ENCODE measurements at places on chromosomes 3 and 15.

GRCh38 chr3:174346571-174346970, 512.6 kb upstream of the NAALADL2 start:
- no peak for DNase-seq

- DNase-seq = no peak
Measured at GRCh38 chr3:184386047-184386806, 6.4 kb downstream of the CHRD start.

DNA sequence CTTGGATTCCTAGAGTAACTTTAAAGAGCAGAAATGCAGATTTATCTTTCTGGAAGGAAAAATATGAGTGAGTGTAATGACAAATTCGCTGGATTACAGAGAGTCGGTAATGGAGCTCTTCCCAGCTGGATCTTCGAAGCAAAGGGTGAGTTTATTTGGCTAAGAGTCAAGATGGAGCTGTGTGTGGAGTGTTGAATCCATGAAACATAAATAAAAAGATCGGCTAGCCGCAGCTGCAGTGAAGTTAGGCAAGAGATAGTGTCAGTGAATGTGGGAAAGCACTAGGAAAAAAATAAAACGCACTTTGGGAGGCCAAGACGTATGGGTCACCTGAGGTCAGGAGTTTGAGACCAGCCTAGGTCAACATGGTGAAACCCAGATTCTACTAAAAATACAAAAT, 10.3 kb downstream of the NAALADL2 start:
- DNase-seq = no peak

GRCh38 chr3:86175593-86176444, 815.1 kb downstream of the VGLL3 start:
- DNase-seq = no peak

- no peak for DNase-seq
Measured at GRCh38 chr3:178845420-178846118, 226.0 kb downstream of the ZMAT3 start.

GRCh38 chr3:134373271-134374104, 759 bp downstream of the AMOTL2 start:
- peak; percentile 85 for DNase-seq

DNA sequence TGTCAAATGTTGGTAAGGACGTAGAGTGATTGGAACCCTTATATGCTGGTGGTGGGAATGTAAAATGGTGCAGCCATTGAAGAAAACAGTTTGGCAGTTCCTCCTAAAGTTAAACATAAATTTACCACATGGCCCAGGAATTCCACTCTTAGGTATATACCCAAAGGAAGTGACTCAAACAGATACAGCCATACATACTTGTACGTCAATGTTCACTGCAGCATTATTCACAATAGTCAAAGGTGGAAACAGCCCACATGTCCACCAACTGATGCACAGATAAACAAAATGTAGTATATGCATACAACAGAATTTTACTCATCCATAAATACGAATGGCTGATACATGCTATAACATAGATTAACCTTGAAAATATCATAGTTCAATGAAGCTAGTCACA, 13.2 kb downstream of the CLASP2 start:
- DNase-seq = no peak

DNA sequence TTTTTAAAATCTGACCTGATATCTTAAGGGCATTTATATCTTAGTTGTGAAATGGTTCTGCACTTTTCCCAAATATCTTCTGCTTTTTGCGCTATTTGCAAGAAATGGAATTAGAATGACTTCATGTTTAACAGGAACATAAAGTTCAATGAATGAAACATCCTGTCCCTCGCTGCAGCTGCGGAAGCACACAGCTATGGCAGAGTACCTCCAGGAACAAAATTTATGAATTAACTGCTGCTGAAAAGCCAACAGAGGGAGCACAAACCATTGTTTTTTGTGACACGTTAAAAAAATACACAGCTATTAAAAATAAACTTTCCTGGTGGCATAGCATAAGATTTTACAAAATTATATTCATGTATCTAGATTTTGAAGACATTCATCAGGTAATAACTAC, 404.4 kb upstream of the MDFIC2 start:
- DNase-seq = no peak

- no peak for DNase-seq
Measured at GRCh38 chr3:137174514-137174913, 216.7 kb downstream of the IL20RB start.

- no peak for DNase-seq
Measured at GRCh38 chr15:101069654-101069973, 150.5 kb downstream of the LRRK1 start.

- DNase-seq = no peak
Measured at GRCh38 chr3:126464093-126464492, 11.6 kb downstream of the ZXDC start.

- no peak for DNase-seq
Measured at GRCh38 chr3:4807381-4808280, 171.6 kb upstream of the BHLHE40 start.

DNA sequence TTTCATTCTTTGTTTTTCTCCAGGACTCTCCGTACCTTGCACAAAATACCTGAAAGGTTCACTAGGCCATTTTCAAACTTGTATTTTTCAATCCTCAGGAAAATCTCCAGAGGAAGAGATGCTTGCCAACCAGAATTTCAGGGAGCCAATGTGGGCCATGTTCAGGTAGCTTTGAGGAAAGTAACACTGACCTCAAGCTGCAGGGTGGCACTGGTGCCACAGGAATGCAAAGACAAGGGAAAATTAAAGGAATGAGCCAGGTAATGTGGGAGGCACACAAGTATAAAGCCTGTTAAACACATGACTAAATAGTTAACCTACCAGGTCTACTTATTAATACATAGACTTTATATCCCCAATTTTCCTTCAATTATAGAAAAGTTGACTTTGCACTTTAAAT, 51.9 kb upstream of the GAP43 start:
- no peak for DNase-seq

GRCh38 chr3:69081583-69082262, 1.6 kb upstream of the UBA3 start:
- DNase-seq = no peak

GRCh38 chr3:58989955-58990354, 59.9 kb downstream of the CFAP20DC start:
- no peak for DNase-seq

DNA sequence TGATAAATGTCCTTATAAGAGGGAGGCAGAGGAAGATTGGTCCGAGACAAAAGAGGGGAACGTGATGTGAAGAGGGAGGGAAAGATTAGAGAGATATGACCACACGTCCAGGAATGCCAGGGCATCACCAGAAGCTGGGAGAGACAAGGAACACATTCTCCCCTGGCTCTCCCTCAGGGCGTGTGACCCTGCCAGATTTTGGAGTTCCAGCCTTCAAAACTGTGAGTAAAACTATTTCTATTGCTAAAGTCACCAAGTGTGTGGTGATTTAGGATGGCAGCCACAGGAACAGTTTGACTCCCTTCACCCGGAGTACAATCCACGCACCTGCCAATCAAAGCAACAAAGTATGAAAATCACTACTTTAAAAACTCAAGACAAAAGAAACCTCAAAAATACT, 32.1 kb upstream of the TJP1 start:
- DNase-seq = no peak

DNA sequence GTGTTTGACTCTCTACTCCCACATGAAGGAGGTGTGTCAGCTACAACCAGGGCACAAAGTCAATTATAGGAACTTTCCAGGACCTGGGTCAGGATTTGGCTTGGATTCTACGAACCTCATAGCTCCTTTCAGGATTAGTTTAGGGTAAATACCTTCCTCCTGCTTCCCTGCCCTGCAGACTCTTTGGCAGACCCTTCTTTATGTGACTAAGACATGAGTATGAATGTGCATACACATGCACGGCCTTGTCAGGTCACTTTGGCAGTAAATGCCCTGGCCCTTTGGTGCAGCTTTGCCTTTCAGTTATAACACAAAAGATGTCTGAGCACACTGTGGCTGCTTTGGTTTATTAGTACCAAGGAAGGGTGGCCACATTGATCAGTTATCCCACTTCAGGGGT, 68.9 kb downstream of the GHSR start:
- no peak for DNase-seq

GRCh38 chr3:69763458-69763857, 24.2 kb downstream of the MITF start:
- DNase-seq = no peak

GRCh38 chr15:80926126-80926525, 63.5 kb downstream of the MESD start:
- no peak for DNase-seq

DNA sequence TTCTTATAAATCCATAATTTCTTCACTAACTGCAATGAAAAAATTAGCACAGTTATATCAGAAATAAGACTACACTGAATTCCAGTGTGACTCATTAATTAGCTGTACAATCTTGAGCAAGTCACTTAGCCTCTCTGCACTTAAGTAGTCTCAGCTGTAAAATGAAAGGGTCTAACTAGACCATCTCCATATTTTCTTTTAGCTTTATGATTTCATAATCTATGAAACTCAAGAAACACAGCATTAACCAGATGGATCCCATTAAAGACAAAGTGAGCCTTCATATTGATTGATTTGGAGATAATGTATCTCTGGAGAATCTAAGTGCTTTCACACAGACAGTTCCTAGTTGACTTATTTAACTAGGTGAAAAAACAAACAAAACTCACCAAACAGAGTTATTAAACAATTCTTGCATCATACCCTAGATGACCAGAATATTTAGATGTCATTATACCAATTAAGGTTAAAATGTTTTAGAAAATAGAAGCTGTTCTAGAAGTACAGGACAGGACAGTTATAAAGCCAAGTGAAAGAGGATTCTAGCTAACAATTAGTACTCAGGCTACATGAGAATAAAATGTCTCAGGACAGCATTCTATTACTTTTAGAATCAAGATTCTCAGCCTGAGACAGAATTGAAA, 11.2 kb downstream of the CSNK1G1 start:
- DNase-seq = no peak

- no peak for DNase-seq
Measured at GRCh38 chr3:142315083-142315482, 89.7 kb upstream of the GK5 start.

- no peak for DNase-seq
Measured at GRCh38 chr15:68528626-68529290, 50.0 kb upstream of the CORO2B start.

DNA sequence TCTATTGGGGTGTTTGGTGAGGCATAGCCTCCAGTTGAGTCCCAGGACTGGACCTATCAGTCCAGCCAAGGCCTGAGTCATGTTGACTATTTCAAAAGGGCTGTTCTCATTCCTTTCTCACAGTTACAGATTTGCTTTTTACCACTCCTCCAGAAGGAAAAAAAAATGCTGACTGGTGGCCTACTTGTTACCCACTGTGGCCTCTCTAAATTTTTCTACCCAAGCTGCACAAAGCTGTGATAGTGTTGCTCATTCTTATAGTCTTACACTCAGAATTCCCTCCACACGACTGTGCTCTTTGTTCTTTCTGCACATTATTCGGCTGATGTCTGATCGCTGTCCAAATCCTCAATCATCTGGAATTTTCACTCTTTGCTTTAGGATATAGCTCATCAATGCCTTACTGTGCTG, 1142.2 kb downstream of the IGSF11 start:
- DNase-seq = no peak

DNA sequence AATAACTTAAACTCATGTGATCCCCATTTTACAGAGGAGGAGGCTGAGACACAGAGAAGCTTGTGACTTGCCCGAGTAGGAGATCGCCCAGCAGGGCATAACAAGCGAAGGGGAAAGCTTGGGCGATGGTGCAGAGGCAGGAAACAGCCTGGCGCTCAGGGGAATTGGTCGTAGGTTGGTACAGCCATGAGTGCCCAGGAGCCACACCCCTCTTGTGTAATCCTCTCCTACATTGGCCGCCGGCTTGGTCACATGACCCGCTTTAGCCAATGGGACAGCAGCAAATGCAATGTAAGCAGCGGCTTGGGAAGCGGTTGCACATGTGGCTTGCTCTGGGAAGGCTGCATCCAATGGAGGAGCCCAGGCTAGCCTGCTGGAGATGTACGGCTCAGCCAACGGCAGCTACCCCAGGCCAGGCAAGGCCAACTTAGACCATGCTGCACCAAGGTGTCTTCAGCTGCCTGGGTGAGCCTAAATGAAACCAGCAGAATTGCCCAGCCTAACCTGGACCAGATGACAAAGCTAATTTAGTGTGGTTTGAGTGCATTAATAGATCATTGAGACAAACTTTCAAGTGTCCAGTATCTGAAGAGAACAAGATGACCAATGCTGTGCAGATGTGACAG, 50.3 kb upstream of the SLC6A6 start:
- no peak for DNase-seq

GRCh38 chr3:124636101-124636862, 94.0 kb upstream of the UMPS start:
- DNase-seq = no peak

DNA sequence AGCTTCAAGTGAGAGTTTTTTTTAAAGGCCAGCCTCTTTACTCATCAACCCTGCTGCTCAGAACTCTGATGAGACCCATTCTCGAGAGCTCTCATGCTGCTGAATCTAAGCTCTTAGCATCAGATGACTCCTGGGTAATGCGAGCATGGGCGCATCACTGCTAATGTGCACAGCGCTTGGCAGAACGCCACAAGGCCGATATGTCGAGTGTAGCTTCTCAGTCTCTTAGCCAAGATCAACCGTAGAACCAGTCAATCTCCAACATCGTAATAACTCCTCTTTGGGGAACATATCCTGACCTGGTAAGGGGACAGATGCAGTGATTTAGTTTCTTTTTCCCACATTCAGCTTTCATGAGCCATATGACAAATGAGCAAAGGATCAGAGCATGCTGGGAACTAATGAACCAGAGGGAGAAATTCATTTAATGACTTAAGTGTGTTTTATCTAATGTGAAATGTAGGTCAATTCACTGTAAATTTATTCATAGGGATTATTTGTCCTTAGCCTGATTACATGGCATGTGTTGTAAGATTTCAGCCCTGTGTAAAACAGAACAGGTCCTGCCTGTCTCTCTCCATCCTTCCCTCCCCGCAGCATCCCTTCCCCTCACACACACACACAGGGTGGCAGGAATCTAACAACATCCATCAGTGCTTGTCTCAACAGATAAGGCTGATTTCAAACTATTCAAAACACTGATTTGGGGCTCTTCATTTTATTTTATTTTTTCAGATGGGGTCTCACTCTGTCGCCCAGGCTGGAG, 195.4 kb upstream of the C2CD4B start:
- DNase-seq = no peak

DNA sequence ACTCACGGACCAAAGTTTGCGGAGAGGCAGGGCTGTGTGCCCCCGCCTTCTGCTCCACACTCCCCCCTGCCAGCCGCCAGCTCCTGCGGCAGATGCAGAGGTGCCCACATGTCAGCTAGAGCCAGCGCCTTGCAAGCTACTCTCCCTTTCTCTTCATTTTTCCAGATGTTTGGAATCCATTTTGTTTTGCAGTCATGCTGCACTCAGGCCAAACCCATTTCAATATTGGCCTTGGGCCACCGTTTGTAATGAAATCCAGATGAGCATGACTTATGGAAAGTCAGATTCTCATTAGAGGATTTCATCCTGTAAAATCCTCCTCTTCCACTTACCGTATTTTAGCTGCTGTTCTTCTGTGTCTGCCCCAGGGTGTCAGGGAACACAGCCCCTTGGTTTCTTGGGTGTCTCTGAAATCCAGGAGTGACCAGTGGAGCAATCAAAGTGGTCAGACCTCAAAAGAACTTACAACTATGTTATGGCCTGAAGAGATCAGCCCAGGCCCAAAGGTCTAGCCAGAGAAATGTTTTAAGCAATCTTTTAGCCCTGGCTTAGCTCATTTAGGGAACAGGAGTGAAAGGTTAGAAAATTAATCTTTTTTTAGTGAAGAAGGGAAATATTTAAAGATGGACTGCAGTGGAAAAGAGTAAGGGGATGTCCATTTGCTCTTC, 65.8 kb downstream of the AAGAB start:
- no peak for DNase-seq

GRCh38 chr3:136250903-136251460, 842 bp downstream of the PCCB start:
- peak; percentile 25 for DNase-seq

- no peak for DNase-seq
Measured at GRCh38 chr3:46859001-46859710, 4.1 kb downstream of the MYL3 start.
